ENCODE measurements at places on chromosomes 4 and X.
A peak's percentile ranks its signal among the peaks of the same experiment; 100 is the strongest.

GRCh38 chrX:10726647-10727046 is 106.3 kb upstream of the MID1 start:
- no peak for DNase-seq

DNA sequence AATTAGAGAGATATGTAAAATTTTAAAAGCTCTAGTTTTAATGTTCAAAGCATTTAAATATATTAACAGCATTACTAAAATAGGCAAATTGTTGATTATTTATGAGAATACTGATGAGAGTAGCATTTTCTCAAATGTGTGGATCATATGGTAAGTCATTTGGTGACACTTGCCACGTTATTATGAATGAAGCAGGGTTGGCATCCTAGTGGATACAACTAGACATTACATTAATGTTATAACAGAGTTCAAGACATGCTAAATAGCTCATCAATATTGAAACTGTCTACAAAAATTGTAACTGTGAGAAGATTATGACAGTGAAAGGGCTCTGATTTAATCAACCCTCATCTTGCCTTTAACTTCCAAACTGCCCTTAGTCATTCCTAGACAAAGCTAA is 171.1 kb downstream of the PDGFC start:
- DNase-seq = no peak

- DNase-seq = no peak
Observed at GRCh38 chrX:100798484-100799214, 21.5 kb upstream of the CSTF2 start.

DNA sequence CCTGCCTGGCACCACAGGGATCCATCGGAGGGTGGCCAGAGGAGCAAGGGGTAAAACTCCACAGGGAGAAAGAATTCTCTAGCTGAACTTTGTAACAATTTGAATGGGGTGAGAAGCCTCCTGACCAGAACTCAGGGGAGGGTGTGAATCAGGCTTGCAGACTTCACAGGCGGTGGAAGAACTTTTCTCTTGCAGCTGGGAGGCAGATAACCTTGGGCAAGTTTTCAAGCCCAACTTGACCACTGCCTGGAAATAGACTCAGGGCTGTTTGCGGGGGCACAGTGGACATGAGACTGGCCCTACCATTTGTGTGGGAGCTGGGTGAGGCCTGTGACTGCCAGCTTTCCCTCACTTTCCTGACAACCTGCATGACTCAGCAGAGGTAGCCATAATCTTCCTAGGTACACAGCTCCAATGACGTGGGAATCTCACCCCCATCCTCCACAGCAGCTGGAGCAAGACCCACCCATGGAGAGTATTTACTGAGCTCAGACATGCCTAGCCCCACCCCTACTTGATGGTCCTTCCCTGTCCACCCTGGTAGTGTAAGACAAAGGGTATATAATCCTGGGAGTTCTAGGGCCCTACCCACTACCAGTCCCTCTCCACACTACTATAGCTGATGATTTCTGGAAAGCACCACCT is 210.0 kb upstream of the AGTR2 start:
- DNase-seq = no peak

DNA sequence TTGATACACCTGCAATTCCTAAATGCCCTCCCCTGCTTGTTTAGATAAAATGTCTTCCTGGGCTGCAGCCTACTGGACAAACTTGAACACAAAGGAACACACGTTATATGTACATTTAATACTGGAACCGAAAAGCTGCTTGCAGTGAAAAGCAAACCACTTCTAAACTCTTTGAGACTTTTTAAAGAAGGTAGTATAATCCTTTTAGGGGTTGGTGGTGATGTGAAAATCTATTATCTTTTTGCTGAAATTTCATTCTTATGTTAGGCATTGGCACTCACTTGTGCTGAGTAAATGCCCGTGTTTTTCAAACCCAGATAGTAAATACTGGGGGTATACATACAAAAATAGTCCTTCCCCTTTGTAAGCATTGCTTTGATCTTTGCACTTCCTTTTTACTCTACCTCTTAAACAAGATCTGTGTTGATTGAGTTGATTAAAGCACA is 2.2 kb downstream of the NFKB1 start:
- DNase-seq = no peak

DNA sequence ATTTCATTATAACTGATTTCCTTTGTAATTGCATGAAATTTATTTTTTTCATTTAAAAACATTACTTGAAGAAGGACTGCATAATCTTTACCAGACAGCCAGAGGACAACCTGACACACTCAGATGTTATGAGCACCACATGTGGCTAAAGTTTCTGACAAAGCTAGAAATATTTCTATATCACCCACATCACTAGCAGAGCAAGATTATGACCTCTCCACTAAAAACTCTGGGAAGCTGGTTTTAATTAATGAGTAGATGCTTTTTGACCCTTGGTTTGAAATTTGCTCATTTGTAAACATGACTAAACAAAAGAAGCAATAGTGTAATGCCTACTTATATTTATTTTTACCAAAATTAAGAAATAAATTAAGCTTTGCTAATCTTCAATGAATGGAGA is 661.5 kb upstream of the EPHA5 start:
- no peak for DNase-seq

- DNase-seq = no peak
Observed at GRCh38 chr4:139740531-139741041, 75.0 kb downstream of the MGST2 start.

DNA sequence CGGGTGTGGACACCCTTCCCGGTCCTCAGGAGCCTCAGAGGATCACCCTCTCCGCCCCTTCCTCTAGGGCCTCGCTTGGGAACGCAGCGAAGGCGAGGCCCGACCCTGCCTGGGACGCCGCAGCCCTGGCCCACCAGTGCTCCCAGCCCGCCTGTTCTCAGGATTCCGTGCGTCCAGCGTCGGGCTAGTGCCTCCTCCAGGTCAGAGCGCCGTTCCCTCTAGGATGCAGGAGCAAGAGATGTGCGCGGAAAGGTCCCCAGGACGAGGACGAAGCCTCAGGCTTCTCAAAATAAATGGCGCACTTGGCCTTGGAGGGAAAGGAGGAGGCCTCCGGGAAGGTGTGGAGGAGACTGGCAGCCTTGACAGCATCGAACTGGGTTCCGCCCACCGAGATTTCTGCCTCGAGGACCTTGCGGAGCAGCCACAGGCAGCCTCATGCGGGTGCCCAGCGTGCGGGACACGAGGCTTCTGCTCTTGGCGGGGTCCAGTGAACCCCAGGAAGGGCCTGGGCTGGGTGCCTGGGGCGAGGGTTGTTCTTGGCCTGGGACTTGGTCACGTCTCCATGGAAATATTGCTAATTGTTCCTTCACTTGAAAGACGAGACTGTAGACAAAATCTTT is 35.1 kb downstream of the PITX2 start:
- DNase-seq = no peak

DNA sequence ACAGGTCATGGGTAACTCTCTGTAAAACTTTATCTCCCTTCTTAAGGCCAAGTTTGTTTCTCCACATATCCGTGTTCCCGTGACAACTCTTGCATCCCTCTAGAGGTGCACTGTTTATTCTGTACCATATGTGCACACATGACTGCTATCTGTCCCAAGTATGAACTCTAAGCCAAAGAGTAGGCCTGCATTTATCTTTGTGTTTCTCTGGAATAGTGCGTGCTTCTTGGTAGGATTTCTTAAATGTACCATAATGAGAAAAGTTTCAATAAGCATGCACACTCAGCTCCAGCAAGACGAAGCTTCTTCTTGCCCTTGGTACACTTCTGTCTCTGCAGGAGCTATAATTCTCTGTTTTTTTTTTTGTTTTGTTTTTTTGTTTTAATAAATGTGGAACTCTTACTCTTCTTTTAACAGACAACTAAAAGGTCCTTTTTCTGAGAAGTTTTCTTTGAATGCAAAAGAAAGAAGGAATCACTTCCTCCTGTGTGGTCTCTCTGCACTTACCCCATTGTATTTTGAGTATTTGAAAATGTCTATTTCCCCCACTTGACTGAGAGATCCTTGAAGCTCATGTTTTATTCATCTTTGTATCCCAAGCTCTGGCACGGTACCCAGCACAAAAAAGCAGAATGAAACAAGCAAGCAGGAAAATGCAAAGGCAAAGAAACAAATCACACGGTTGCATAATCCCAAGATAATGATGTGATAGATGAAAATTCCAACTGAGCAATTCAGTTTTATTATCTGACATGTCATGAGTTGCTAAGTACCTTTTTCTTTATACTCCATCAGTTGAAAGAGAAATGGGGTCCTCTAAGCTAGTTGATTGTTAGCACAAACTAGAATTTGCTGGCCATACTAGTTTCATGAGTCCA is 521.9 kb upstream of the BOD1L1 start:
- no peak for DNase-seq

- no peak for DNase-seq
Observed at GRCh38 chr4:145769450-145770037, 89.6 kb downstream of the C4orf51 start.

DNA sequence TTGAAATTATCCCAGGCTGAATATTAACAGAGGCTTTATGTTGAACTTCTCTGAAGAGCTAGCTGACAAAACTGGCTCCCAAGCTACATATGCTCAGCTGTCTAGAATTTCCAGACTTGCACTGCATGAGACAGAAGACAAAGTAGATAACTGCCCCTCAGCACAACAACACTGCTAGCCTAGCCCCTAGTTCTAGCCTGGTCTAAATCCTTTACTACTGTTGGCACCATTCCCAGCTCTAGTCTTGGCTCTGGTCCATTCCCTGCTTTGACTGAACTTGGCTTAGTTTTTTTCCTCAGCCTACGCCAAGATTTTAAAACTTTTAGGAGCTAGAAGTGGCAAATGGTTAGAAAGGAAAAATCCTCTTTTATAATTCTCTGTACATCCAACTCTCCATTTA is 7.6 kb upstream of the OPHN1 start:
- no peak for DNase-seq

- no peak for DNase-seq
Observed at GRCh38 chr4:27490315-27490714, 629.7 kb downstream of the STIM2 start.

GRCh38 chr4:183659029-183659871 is at the start of the genes RWDD4 and TRAPPC11:
Gene RWDD4 (minus strand): TSS chr4:183659185. CDS start chr4:183658952, 233 bp downstream.
Gene TRAPPC11 (plus strand): TSS chr4:183659293. CDS start chr4:183663868, 4,575 bp downstream.
- peak; percentile 91 for DNase-seq

GRCh38 chrX:122572461-122572860 is 611.6 kb upstream of the GRIA3 start:
- no peak for DNase-seq

DNA sequence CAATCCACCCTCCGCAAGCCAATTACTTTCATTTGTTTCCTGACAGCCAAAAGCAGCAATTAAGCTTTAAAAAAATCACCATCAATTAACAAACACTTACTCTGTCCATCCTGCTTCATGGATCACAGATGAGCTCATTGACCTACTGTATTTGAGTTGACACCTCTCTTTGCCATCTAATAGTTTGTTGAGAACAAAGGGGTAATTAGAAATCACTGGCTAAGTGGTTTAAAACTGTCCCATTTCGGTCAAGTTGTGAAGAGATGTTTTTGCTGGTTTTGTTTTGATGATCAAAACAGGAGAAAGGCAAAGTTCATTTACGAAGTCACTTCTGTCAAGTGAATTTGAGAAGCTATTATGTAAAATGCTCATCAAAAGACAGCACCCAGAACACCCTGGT is 10.4 kb downstream of the SH3KBP1 start:
- no peak for DNase-seq

DNA sequence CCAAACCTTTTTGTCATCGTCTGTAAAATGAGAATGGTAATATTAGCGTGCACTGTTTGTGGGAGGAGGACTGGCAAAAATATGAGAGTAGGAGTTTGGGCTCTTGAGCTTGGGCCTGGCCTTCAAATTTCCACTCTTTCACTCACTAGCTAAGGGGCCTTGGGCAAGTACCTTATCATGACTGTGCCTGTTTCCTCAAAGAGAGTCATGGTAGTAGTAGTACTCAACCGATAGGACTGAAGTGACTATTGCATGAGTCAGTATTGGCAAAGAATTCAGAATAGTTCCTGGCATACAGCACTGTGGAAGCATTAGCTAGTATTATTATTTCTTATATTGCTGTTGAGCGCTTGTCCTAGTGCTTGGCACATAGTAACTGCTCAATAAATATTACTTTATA is 16.0 kb upstream of the RBM3 start:
- DNase-seq = no peak

DNA sequence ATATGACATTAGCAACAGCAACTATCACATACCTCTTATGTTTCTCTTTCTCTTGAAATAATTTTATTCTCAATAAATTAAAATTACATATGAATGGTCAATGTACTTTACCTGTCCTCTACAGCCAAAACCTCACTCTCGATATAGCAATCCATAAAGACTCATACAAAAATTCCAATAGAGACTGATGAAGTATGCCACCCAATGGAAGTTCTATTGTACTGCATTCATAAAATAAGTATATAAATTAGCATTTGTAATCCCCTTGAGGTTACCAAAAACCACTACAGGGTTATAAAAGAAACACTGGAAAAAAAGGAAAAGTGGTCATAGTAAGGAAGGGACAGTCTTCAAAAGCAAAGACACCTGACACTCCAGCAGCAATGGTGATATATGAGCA is 32.8 kb downstream of the CLDN2 start:
- DNase-seq = no peak

DNA sequence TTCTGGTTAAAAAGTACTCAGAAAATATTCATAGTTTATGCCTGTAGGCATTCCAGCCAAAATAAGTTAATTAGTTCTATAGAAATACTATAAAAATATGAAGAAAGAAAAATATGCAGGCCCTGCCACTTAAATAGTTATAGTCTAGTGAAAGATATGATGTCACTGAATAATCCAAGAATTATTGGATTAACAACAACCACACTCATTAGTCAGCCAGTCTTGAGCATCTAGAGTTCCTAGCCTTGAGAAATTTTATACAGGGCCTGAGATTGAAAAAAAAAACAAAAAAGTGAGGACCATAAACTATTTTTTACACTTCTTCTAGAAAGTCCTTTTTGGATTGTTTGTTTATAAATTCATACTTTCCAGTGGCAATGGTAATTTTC is 823.0 kb downstream of the FAT4 start:
- DNase-seq = no peak

DNA sequence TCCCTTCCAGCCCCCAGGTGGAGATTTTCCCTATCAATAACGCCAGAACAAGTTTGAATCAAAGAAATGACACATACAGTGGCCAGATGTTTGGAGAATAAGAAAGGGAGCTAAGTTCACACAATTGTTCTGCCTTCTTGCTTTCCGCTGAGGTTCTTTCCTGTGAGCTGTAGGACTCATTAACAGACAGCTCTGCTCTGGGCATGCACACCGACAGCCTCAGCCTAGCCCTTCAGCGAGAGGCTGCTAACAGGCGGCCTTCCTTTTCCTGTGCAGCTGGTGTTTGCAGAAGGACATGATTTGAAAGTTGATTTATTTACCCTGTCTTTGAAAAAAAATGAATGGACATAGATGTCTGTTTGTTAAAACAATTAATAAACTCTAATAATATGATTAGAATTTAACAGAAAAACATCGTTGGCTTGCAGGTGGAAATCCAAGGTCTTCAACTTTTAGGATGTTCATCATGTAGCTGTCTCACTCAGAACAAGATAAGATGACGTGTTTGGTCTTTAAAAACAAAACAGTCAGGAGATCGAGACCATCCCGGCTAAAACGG is 183.3 kb downstream of the KDR start:
- DNase-seq = no peak

- DNase-seq = no peak
Observed at GRCh38 chr4:56630876-56631666, 50.0 kb downstream of the HOPX start.

GRCh38 chrX:42241421-42241820 is 318.1 kb upstream of the CASK start:
- DNase-seq = no peak

Data from stimulated activated CD8-positive, alpha-beta memory T cell treated with anti-CD3 and anti-CD28 coated beads, Interleukin-12 subunit alpha, Interleukin-12 subunit beta, amount 100 ng/mL, for 4 hours (primary cell).